Kidney epithelial cell (primary cell): ENCODE measurements at places on chromosomes 1 and 21. TPM values are rescaled to one million over a fixed set of nuclear protein-coding genes. Genes with fewer than 3 reads are reported as not detected.

DNA sequence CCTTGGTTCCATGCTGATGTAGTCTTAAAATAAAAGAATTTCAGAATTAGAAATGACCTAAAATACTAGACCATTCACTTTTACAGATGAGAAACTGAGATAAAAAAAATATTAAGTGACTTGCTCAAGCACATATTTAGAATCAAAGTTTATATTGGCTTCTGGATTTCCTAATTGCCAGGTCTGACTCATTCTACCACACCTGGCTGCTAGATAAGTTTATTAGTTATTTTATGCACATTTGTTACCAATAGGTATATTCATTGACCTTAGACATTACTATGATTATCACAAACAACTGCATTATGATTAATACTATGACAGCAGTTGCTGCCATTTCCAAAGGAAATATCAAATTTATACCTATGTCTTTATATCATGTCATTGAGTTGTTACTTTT, 497.5 kb downstream of the RWDD3 start:
- no peak for DNase-seq

- no peak for DNase-seq
These were observed 2.2 kb downstream of the SCYL3 start for GRCh38 chr1:169891539-169891885.

GRCh38 chr1:75533085-75533484, 77.8 kb downstream of the SLC44A5 start:
- no peak for DNase-seq

The KRTAP19-1 gene
- not detected in 2 replicates for total RNA-seq

The SH2D1B gene
- not detected in 2 replicates for total RNA-seq

The PTPRC gene
- total RNA-seq, result 0.29 TPM in 1 of 2 replicates, not detected in the other
